ENCODE measurements at places on chromosomes 1 and 21.

DNA sequence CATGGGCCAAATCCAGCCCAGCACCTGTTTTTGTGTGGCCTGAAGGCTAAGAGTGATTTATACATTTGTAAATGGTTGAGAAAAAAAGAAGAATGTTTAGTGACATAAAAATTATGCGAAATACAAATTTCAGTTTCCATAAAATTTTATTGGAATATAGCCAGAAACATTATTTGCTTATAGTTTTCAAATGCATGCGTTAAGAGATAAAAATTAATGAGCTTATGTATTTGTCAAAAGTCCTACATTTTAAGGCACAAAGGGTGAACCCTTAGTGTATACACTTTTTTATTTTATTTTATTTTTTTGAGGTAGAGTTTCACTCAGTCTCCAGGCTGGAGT lies 2.1 kb downstream of the MORC3 start:
- no peak for DNase-seq

GRCh38 chr1:219058891-219059820 lies 114.5 kb upstream of the LYPLAL1 start:
- no peak for DNase-seq

- no peak for DNase-seq
Measured at GRCh38 chr1:206463911-206464310, 6.4 kb upstream of the IKBKE start.

DNA sequence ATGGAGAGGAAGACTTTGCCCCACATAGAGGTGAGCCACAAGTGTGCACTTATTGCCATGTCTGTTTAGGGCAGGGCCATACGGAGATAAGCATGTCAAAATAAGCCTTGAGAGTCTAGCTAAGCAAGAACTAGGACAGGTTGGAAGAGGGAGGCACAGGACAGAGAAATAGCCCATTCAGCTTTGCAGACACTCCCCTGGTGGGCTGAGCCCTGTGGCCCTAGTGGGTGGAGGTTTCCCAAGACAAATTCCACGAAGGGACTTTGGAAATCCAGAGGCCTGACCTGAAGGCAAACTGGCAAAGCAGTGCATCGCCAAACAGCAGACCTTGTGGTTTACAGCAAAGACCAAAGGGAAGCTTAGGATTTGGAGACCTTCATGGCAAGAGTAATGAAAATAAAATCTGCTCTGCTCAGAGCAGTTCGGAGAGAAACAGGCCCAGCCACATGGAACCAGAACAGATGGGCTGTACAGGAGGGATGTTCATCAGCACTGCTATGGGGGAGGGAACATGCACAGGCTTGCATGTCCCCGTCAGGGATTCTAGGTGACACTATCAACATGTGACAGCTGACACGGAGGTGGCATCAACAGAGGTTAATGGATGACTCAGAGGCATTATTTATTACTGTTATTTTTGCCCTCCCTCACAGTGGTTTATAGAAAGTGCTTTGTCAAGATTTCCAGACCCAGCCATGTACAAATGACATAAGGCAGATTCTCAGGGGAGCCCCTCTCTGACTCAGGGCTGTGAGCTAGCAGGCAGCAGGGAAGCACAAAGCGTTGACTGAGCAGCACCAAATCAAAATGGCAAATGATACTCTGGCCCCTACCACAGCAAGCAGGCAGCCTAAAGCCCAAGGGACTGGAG lies 90.1 kb upstream of the IRF2BP2 start:
- no peak for DNase-seq

Measured in left renal cortex interstitium (tissue), 4 donors.